Naive thymus-derived CD4-positive, alpha-beta T cell (primary cell): ENCODE measurements at places on chromosomes 2 and 18. TPM values are rescaled to one million over a fixed set of nuclear protein-coding genes. Genes with fewer than 3 reads are reported as not detected.

C2orf81 gene
- 5.1 TPM for total RNA-seq

MARCHF4 gene
- total RNA-seq = not detected in 2 replicates

MC4R gene
- not detected in 2 replicates for total RNA-seq

DNA sequence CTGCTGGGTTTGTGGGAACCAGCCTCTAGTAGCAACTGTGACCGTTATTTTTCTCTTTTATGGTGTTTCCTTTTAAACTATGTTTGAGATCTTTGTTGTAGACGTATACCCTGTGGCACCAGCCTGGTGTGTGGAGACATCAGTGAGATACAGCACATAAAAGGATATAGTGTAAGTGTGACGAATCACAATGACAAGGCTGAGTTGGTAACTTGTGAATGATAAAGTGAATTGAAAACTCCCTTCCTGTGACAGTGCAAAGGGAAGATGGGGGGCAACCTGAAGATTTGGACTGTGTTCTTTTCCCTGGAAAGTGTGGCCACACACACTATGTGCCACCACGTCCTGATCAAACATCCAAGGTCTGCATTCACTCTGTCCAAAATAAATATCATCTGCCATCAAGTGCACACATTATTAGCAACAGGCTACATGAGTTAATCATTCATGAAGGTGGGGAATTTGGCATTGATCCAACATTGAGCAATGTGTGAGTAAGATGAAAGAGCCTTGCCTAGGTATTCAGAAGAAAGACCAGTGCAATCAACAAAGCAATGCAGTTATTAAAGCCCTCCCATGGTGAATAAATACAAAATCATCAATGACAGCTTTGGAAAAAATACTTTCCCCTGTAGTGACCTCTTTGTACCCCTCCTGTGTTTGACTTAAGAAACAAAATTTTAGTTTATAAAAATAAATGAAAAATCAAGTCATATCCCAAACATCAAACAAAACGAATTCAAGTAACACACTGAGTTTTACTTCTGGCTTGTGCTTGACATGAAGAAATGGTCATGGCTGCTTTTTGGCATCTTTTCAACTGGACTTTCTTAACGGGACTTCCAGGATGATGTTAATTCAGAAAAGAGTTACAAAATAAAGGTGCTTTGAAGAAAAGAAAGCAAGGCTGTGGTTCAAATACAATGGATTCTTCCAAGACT, 1280.5 kb upstream of the ZEB2 start:
- no peaks in the 10 kb centered on the region for H3K27me3 ChIP-seq
- H3K27ac ChIP-seq = no peak overlapping the region
- H3K4me3 ChIP-seq = no peak overlapping the region
- no peaks in the 10 kb centered on the region for H3K4me1 ChIP-seq
- DNase-seq = no peak

GRCh38 chr2:169891593-169892298, 64.5 kb downstream of the UBR3 start:
- no peak for DNase-seq
- no peaks in the 10 kb centered on the region for H3K4me1 ChIP-seq
- H3K36me3 ChIP-seq = peaks cover 12% of the 10 kb centered on the region
- no peak overlapping the region for H3K4me3 ChIP-seq
